ENCODE measurements at places on chromosomes 3 and 15.

- no peak for DNase-seq
These were observed 41.6 kb downstream of the ATP2B2 start for GRCh38 chr3:10463533-10464434.

GRCh38 chr15:25850154-25851111 is 12.7 kb downstream of the ATP10A start:
- DNase-seq = peak; percentile 55

- DNase-seq = no peak
These were observed 237.7 kb upstream of the TMC3 start for GRCh38 chr15:81611679-81612078.

DNA sequence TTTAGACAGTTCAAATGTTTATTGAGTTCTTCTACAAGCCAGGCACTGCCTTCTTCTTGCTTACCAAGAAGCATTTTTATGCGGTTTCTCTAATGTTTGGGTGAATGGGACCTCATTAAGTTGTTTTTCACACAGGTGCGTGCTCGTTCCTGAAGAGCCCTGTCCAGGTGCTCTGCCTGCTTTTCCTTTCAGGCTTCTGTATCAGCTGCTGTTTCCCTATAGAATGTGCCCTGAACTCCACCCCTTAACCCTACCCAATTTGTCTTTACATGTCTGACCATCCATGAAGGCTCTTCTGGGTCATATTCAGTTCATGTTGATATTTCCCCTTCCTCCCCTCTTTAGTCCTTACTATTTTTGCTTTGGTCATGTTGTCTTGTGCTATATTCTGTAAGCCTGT is 22.4 kb upstream of the GOLGA6L10 start:
- no peak for DNase-seq

- DNase-seq = no peak
These were observed 15.8 kb downstream of the SCG5 start for GRCh38 chr15:32657198-32657883.

GRCh38 chr3:194806991-194807630 is 121.4 kb downstream of the FAM43A start:
- no peak for DNase-seq

DNA sequence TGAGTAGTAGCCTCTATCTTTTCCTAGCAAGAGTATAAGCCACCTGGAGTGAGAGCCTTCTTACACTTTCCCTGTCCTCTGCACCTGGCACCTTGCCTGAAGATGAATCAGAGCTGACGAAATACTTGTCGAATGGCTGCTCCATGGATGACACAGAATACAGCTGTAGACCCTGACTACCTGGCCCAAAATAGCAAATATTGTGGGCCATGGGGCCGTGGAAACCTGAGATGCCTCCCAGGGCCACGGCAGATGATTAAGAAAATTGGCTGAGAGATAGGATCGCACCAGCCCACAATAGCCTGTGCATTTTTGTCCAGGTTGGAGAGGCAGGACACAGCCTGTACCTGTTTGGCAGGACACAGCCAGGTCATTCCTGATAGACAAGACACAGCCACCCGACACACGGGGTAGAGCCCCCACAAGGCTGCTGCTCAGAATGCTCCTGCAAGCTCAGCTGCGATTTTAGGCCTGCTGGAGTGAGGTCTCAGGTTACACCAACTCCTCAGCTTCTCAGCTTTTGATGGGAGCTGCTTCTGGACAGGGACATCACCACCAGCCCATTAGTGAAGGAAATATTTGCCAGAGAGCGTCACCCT is 22.9 kb upstream of the TPM1 start:
- peak; percentile 45 for DNase-seq

DNA sequence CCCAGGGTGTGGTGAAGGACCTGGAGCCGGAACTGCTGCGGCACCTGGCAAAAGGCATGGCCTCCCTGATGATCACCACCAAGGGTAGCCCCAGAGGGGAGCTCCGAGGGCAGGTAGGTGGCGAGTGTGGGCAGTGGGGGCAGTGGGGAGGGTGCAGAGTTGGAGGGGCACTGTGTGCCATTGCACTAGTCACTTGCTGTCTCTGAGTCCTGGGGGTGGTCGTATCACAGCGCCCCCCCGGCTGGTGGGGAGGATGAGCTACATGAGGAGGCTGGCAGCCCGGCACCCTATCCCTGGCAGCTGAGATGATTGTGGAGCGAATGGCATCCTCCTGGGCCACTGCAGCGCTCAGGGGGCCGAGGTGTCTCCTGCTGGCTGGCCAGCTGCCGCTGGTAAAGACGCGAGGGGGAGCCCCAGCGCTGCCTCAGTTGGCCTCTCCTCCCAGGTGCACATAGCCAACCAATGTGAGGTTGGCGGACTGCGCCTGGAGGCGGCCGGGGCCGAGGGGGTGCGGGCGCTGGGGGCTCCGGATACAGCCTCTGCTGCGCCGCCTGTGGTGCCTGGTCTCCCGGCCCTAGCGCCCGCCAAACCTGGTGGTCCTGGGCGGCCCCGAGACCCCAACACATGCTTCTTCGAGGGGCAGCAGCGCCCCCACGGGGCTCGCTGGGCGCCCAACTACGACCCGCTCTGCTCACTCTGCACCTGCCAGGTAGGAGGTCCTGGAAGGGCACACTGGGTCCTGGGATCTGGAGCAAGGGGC is 6.4 kb downstream of the CHRD start:
- DNase-seq = no peak

- DNase-seq = peak; percentile 63
These were observed 42.7 kb upstream of the PRICKLE2 start for GRCh38 chr3:64267721-64268604.

DNA sequence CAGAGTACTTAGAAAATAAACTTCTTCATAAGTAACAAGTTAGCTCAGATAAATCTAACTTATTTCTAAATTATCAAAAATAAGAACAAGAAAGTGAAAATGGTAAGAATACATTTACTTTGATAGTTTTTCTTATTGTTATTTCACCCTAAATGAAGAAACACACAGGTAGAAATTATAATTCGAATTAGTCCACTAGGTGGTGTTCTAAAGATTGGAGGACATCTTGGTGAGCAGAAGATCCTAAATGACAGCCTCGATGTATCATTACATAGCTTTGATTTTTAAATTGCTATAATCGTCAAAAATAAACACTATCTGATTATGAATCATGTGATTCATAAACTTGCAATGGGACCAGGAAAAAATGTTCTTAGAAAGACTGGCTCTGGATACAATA is 280.8 kb upstream of the UBE2E2 start:
- no peak for DNase-seq

DNA sequence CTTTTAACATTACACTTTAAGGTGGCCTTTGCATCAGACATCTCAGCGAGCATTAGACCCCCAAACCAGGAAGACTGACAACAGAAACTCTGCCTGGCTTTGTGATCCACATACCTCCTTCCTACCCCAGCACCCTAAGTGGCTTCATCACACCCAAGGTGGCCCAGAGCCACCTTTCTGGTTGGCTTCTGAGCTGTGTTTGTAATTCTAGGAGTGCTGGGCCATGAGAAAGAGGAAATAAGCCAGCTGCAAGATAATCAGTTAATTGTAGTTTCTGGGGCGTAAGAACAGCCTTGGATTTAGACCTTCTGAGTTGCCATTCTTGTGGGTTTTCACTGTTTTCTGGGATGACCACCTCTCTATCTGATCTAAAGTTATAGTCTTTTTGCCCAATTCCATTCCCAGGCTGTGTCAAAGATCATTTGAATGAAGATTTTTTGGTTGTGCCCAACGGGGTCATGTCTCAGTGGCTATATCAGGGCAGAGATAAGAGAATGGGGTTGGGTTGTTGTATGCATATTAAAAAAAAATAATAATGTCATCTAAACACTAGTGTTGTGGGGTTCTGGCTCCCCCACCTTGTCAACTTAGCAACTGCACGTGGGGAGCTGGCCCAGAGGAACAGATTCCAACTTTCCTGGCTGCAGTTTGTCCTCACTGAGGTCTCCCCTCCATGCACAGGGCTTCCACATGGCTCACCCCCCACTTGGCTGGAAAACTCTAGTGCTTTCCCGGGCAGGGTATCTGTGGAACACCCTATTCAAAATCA is 234.8 kb upstream of the WNT5A start:
- peak; percentile 31 for DNase-seq

DNA sequence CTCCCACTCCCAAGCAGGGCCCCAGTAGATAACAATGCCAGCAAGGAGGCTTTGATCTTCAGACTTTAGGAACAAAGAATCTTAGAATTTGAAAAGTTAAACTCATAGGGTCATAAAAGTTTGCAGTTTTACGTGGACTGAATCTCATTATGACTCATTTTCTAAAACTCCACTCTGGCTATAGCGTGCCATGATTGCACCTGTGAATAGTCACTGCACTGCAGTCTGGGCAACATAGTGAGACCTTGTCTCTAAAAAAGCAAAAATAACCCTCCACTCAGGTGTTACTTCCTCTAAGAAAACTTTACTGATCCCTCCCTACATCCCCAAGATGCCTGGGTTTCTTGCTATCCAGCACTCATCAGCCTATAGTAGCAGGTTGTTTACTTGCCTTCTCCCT is 104.5 kb downstream of the IL20RB start:
- no peak for DNase-seq

DNA sequence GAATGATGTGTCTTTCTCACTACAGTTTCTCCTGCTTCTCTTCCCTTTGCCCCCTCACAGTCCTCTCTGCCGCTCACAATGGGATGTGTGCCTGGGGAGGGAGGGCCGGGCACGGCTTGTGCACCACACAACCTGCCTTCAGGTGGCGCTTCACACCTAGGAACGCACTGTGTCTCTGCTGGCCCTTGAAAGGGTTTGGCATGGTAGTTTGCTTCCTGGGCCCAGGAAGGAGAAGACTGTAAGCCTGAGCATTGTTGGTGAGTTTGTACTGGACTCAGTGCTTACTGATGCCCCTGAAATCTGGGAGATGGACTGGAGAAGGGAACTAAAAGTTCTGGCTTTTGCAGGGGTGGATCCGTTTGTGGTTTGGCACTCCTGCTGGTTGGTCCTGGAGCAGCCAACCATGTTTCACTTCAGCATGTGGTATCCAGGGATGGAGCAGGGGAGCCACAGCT is 9.2 kb downstream of the ALPK3 start:
- DNase-seq = no peak

GRCh38 chr3:139969386-139969785 is 34.4 kb downstream of the CLSTN2 start:
- DNase-seq = no peak

DNA sequence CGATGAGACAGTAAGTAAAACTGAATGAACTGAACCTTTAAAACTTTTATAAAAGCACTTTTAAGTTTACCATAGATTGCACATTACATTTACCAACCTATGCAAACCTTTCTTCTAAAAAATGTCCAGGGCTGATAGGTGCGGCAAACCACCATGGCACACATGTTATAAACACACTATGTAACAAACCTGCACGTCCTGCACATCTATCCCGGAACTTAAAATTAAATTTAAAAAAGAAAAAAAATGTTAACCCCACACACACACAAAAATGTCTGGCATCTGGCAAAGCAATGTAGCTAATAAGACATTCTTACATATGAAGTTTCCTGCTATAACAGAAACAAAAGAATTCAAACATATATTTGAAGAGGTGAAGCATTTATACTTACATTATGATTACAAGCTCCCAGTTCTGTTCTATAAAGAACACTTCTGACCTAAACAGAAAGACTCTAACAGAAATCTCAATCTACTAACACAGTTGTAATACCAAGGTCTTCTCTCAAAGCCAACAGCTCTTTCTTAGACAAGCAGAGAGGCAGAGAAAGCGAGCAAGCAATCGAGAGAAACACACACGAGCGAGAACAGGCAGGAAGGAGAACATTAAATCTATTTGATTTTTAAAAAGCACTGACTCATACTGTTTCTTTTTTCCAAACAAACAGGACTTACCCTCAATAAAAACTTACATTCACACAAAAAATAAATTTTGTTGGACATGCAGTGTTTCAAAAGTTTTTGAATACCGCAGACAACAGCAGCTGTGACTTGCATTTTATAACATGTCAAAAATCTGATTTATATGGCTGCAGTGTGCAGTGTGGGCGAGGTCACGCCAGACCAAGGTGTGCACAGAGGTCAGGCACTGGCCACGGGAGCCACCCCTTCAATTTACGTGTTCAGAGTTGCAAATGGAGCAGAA is at the start of gene NRG4:
Gene NRG4 (minus strand): TSS at position 798 of the 925 bp plus-strand sequence. CDS start 1,194 bp downstream, outside the sequence.
- DNase-seq = no peak

GRCh38 chr3:50502584-50503423 is 630 bp downstream of the CACNA2D2 start:
- peak; percentile 63 for DNase-seq

- DNase-seq = no peak
These were observed 20.1 kb downstream of the SLC6A20 start for GRCh38 chr3:45776301-45776595.

- no peak for DNase-seq
These were observed 172.8 kb downstream of the NR2F2 start for GRCh38 chr15:96503276-96503675.

GRCh38 chr3:157786618-157787017 is 283.4 kb upstream of the VEPH1 start:
- no peak for DNase-seq

GRCh38 chr3:35772381-35773015 is 133.2 kb downstream of the ARPP21 start:
- DNase-seq = no peak

GRCh38 chr3:107238787-107239186 is 138.5 kb upstream of the CCDC54 start:
- no peak for DNase-seq

DNA sequence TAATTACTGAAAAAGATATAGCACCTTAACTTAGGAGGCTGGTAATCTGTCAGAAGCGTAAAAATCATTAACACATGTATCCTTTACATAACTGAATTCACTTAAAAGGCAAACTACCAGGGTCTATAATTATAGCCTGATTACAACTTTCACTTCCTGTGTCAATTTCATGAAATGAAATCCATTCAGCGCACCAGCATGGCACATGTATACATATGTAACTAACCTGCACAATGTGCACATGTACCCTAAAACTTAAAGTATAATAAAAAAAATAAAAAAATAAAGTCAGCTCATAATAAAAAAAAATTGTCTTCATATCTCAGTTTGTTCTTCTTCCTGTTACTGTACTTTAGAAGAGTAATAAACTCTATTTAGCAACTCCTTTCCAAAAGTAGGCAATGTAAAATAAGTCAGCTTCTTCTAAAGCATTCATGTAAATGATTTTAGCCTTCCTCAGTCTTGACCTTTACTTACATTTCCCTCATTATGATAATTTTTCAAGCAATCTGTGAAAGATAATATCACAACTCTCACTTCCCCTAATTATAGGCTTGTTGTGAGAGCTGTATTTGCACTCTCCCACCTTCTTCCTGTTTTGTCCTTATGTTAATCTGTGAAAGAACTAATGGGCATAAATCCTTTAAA is 50.1 kb downstream of the KBTBD8 start:
- no peak for DNase-seq

GRCh38 chr3:119873646-119874045 is 91.7 kb downstream of the NR1I2 start:
- DNase-seq = no peak

DNA sequence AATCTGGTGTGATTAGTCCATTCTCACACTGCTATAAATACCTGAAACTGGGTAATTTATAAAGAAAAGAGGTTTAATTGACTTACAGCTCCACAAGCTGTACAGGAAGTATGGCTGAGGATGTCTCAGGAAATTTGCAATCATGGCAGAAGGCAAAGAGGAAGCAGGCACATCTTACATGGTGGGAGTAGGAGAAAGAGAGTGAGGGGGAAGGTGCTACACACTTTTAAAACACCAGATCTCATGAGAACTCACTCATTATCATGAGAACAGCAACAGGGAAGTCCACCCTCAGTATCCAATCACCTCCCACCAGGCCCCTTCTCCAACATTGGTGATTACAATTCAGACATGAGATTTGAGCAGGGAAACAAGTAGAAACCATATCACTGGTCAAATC is 24.0 kb upstream of the ACP3 start:
- no peak for DNase-seq

- no peak for DNase-seq
These were observed 18.9 kb upstream of the POC1A start for GRCh38 chr3:52173101-52173500.
